Effector memory CD8-positive, alpha-beta T cell (primary cell): ENCODE measurements at places on chromosomes 13 and 19.

- DNase-seq: no peak
Observed at GRCh38 chr13:85194482-85194881, 604.7 kb downstream of the SLITRK6 start.

DNA sequence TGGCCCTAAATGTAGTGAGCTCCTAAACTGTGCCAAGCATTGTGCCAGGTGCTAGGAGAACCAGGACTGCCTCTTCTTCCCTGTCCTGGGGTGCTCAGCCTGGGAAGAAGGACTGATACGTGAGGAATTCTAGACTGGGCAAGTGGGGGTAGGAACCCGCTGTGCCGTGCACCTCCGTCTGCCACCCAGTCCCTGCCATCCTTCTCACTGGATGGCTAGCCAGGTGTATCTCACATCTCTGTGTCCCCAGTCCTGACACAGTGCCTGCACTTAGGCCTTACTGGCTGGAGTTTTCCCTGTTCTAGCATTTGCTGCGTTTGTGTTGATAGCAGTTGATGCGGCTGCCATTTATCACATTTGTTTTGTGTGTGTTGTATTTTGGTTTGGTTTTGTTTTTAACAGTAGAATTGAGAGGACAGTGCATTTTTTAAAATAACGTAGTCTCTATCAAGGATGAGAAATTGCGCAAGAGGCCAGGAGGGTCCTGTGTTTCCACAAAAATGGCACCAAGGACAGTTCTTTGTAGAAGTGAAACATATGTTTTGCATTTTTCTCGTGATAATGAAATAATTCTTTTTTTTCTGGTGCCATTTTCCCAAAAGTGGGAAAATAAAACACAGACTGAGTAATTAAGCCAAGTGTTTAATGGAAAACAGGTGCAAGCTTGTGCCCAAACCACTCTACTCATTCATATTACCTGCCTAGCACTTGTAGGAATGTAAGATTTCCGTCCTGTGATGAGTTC lies 4.7 kb upstream of the GPR183 start:
- no peak for DNase-seq

- DNase-seq: no peak
Observed at GRCh38 chr19:35789978-35790944, 14.9 kb downstream of the ARHGAP33 start.

GRCh38 chr19:4541114-4541805 lies 1.4 kb upstream of the LRG1 start:
- no peak for DNase-seq

DNA sequence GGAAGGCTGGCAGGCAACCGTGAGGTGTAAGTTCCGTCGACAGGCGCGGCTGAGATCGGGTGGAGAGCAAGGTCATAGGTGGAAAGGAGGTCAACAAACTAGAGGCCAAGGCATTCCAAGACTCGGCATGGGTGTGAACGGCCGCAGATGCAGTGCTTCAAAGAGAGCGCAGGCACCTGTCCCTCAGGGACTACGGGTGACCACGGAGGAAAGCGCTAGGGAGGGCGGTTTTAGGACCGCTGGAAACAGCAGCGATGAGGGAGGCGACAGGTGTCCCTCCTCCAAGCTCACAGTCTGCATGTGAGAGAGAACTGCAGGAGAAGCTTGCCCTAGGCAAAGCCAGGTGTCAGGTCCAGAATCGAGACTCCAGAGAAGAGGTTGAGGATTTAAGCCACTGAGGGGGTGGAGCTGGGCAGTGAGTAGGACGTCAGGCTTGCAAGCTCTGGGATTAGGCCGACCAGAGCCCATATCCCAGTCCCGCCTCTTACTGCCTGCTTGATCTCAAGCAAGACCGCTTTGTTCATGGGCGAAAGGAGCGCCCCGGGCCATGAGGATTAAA lies 1.6 kb upstream of the MLNR start:
- DNase-seq: no peak

DNA sequence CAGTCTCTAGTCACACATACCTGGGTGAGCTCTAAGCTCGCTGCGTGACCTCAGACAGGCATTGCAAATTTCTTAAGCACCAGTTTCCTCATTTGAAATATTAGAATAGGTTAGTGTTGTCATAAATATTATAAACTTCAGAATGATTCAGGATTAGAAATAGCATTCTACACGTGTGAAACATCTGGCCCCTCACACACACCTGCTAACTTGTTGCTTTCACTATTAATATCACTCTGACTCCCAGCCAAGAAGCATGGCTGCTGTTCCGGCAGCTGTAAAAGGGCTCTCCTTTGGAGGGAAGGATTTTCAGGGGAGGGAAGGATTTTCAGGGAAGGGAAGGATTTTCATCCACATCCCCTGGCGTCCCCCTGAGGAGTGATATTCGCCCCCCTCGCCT lies 161.3 kb upstream of the GPR12 start:
- DNase-seq: no peak
